ENCODE measurements at places on chromosomes 7 and 10.

DNA sequence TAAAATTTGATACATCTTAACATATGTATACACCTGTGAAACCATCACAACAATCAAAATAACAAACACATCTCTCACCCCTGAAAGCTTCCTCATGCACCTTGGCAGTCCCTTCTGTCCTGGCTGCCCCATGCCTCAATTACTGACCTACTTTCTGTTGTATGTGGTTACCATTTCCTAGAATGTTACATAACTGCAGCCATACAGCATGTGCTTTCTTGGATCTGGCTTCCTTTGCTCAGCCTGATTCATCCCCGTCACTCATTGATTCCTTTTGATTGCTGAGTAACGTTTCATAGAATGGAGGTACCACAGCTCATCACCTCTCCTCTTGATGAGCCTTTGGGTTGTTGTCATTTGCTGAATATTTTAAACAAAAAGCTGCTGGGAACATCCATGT lies 165.3 kb downstream of the CELF2 start:
- no peak for DNase-seq

GRCh38 chr7:28958235-28958979 lies at the start of gene TRIL:
Gene TRIL (minus strand): TSS chr7:28958330. CDS start chr7:28958046, 284 bp downstream.
- no peak for DNase-seq

GRCh38 chr7:124202546-124202945 lies 169.7 kb upstream of the TMEM229A start:
- no peak for DNase-seq

GRCh38 chr10:61398366-61399129 lies 54.6 kb downstream of the TMEM26 start:
- DNase-seq: no peak

DNA sequence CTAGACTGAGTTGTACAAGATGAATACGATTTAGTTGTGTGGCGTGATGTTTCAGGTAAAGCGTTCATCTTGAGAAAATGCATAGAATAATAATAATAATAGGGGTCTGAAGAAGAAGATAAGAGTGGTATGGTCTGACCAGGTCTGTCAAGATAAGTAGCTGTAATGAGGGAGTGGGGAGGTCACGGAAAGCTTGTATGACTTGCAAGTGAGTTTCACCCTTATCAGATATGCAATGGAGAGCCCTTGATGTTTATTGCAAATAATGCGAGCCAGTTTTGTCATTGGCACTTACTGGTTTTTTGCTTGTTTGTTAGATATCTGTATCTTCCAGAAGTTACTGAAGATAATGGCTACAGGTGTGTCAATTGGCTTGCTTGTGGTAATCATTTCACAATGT lies 611.5 kb downstream of the CNTNAP2 start:
- no peak for DNase-seq

Measured in NCI-H446 treated with DMSO at 0.1 percent for 48 hours (cell line).